ENCODE measurements at places on chromosomes 3 and 15. TPM values are rescaled to one million over a fixed set of nuclear protein-coding genes. Genes with fewer than 3 reads are reported as not detected.

SERPINI2 gene
- not detected for total RNA-seq

HTD2 gene
- total RNA-seq, result 11.5 TPM

MOBP gene
- not detected for total RNA-seq

DUOXA2 gene
- total RNA-seq, result not detected

GPR87 gene
- total RNA-seq, result 0.62 TPM

ADCY5 gene
- total RNA-seq, result not detected

SNURF gene
- 4.3 TPM for total RNA-seq

IQCF5 gene
- not detected for total RNA-seq

TAGLN3 gene
- 1.1 TPM for total RNA-seq

CCR3 gene
- total RNA-seq, result not detected

CCDC12 gene
- total RNA-seq, result 68.7 TPM

PLA2G4F gene
- not detected for total RNA-seq

VILL gene
- 11.6 TPM for total RNA-seq

- DNase-seq, result no peak
Measured at GRCh38 chr3:151864423-151865101, 8.9 kb upstream of the SUCNR1 start.

GRCh38 chr15:56367156-56367555 is 1.9 kb downstream of the TEX9 start:
- DNase-seq, result no peak

- no peak for DNase-seq
Measured at GRCh38 chr15:25582886-25583285, 144.1 kb upstream of the UBE3A start.

GRCh38 chr3:138187296-138188012 is at the start of gene ARMC8:
Gene ARMC8, plus strand, starts transcription at chr3:138187301. Its CDS starts 254 bp downstream, at chr3:138187555.
- no peak for DNase-seq

GRCh38 chr3:166743481-166744134 is 636.5 kb downstream of the ZBBX start:
- DNase-seq, result no peak

- DNase-seq, result peak; percentile 55
Measured at GRCh38 chr3:137032465-137033120, 74.8 kb downstream of the IL20RB start.

DNA sequence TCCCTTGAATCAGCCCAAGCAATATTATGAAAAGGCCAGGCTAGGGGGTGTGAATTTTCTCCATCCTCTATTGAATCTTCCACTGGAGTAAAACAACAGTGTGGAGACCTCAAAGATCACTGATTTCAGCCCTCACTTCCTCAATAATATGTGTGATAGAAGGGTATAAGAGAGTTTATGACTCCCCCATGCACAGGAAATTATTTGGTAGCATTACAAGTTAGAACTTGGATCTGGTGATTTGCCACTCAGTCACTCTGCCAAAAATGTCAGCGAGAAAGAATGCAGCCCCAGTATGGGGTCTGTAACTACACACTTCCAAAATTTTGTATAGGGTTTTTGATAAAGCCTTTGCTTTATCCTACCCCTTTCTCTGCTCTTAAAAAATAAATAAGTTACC is 81.0 kb upstream of the KCNMB2 start:
- DNase-seq, result no peak

DNA sequence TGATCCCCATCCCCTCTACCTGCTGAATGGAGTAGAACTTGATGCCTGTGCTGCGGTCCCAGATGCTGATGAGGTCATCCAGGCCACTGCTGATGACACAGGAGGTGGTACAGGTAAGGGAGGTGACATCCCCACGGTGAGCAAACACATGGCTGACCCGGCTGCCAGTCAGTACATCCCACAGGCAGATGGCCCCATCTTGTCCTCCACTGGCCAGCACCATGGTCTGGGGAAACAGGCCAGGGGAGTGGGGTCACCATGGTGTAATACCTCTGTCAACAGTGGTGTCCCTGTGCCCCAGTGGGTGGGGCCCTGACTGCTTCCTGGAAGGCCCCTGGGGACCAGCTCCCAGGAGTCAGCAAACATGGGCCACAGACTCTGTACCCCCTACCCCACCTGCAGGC is 33.3 kb downstream of the PTPN23 start:
- no peak for DNase-seq

DNA sequence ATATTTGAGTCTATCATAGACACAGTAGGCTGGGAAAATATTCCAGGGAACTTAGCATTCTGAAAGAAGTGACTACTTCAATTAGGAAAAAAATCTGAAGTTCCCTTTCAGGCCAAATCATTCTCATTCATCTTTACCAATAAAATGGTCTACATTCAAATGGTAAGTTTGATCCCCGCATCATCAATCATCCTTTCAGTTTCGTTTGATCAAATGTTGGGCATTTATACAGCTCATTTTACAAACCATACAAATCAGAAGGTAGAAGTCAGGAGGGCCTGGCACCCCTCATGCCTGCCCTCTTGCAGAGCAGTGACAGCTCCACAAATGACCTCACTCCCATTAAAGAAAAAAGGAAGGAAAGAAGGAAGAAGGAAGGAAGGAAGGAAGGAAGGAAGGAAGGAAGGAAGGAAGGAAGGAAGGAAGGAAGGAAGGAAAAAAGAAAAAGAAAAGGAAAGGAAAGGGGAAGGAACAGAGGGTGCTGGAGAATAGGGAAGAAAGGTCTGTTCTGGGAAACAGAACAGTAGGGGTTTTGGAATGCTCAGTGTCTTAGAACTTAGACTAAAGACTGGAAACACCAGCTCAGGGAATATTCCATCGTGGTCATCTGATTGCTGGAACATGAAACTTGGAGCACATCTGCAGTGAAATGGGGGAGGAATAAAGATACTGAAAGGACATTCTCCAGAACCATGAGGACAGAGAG is 86.1 kb downstream of the XXYLT1 start:
- DNase-seq, result no peak

DNA sequence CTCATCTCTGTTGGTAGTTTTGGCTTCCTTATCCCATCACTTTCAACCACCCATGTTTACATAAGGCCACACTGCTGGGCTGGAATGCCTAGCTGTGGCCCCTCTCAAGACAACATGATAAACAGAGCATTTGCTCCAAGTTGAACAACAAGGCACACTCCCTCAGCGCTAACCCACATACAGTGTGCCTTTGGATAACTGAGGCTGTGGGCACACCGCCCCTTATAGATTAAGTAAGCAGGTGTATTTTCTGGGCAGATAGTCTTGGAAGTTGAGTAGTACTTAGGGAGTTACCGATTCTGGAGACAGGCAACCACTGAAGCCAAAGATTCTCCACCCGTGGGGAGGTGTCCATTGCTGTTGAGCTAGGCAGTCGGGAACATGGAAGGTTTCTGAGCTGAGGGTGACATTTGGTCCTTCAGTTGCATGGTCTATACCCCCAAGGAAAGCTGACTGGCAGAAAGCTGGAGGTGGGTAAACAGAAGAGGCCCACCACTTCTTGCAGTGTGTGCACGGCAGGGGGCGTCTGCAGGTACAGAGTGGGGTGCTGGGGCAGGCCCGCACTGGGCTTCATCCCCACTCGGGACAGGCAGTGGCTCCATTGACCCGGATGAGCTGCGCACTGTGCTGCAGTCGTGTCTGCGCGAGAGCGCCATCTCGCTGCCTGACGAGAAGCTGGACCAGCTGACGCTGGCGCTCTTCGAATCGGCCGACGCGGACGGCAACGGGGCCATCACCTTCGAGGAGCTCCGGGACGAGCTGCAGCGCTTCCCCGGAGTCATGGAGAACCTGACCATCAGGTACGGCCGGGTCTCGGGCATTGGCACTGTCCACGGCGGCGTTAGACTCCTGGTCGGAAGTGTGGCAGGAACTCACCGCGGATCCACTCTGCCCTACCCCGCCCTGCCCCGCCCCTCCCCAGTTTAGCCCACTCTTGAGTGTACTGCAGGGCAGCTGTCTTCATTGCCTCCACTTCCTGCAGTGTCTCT is 16.8 kb downstream of the NOX5 start:
- DNase-seq, result peak; percentile 12

- peak; percentile 24 for DNase-seq
Measured at GRCh38 chr3:188049606-188050530, 104.1 kb upstream of the LPP start.

DNA sequence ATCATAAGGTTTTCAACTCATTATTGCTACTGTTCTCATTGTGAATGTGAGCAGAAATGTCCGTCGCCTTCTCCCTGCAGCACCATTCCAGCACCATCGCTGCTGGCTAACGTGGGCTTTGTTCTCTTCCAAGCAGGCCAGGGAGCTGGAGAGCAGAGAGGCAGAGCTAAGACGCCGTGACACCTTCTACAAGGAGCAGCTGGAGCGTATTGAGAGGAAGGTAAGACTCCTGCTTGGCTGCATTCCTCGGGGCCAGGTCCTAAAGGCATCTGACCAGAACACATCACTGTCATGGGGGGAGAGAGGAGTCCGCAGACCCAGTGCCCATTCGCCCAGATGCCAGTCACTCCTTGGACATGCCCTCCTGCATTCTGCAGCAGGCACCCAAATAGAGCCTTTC is 130.4 kb upstream of the PLXNA1 start:
- no peak for DNase-seq

- no peak for DNase-seq
Measured at GRCh38 chr15:40040293-40040635, 1.3 kb upstream of the SRP14 start.

DNA sequence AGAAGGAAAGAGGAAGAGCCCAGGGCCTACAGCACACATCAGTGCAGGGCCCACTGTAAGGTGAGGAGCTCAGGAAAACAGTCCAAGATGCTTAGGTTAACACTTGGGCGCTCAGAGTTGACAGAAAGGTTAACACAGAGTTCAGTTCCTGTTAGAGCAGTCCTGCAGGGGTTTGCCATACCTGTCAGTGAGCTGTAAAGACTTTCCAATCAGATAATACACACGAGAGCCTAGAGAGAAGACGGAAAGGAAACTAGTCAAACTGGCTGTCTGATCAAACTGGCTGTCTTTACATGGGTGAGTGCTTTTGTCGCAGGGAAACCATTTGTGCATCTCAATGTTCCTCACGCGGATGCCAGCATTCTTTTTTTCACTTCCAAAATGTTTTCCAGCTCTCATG is 61.4 kb upstream of the ARHGEF26 start:
- no peak for DNase-seq

DNA sequence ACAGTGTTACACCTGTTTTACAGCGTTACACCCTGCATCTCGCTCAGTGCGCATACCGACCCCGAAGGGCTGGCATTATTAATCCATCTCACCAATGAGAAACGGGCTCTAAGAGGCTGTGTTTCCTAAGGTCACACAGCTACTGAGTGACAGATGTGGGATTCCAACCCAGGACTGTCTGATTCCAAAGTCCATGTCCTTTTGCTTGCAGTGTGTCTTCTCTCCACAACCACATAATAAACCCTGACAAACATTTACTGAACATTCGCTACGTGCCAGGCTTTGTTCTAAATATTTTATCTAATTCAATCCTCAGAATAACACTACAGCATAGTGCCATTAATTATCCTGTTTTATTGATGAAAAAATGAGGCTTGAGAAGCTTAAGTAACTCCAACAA is 79.1 kb downstream of the RAB11A start:
- DNase-seq, result no peak

GRCh38 chr3:111738238-111738637 is 120.8 kb upstream of the PHLDB2 start:
- no peak for DNase-seq

- DNase-seq, result no peak
Measured at GRCh38 chr3:72574144-72574543, 274.1 kb downstream of the SHQ1 start.

DNA sequence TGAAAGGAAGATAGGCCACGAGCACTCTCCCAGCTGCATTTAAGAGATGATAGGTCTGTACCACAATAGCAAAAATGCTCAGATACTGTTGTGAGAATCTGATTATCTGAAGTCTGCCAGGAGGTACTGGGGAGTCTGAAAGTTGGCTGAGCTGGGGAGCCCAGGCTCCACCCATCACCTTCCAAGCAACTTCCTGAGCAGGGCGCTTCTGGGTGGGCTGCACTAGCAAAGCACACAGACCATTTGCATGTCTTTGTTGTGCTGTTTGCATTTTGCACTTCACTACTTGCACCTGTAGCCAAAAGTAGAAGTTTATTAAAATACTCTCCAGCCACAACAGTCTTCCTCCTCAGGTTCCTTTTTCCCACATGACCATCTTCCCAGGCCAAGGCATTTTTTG is 133.2 kb downstream of the ALDH1A2 start:
- DNase-seq, result no peak

GRCh38 chr3:126113733-126114442 is 30.0 kb upstream of the SLC41A3 start:
- DNase-seq, result no peak

DNA sequence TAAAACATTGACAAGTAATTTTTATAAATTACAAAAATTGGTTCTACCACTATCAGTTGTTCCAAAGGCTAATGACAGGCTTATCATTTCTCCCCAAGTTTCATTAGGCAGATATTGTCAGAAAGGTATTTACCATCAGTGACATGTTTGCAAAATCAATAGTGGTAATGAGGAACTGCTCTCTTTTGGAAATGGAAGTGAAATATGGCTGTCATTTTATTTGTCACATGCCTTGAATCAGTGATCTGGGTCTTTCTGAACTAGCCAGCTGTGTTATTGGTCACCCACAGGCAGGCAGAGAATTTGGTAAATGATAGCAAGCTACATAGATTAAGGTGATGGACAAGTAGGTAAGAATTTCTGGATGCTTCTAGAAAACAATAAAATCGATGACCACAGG is 268.0 kb upstream of the ARHGEF26 start:
- no peak for DNase-seq

- DNase-seq, result no peak
Measured at GRCh38 chr3:171586274-171586673, 126.1 kb upstream of the TNIK start.

DNA sequence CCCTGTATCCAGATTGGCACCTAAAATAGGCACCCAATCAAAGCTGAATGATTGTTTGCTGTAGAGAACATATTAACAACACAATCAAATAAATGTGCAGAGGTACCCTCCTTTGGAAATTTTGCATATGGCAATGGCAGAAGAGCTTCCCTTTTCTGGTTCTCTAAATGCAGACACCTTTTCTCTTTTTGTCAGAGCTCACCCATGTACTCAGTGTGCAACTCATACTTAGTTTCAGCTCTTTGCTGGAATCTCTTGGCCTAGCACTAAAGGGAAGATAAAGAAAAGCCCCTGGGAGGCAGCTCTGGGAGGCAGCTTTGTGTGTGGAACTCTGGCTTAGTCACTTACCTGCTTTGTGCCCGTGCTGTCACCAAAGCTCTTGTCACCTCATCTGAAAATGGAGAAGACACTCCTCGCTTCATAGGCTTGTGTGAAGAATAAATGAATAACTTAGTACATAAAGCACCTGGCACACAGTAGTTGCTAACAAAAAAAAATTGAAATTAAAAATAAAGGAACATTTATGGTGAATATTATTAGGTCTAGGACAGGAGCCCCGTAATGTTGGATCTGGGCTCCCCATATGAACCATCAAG is 28.8 kb downstream of the ST6GAL1 start:
- no peak for DNase-seq

GRCh38 chr3:111968319-111969054 is 10.3 kb upstream of the ABHD10 start:
- no peak for DNase-seq

- DNase-seq, result no peak
Measured at GRCh38 chr3:72265256-72266015, 480.5 kb upstream of the PROK2 start.

All from activated T-helper 1 cell treated with anti-CD3 and anti-CD28 coated beads, Interleukin-12 subunit alpha, Interleukin-12 subunit beta, Interleukin-2, Interleukin-4 antibody, amounts not matched to agents 30 ng/mL and 10 ng/mL and 1 ng/mL, durations not matched to agents 14 hours and 24 hours and 36 hours (primary cell).